ENCODE measurements at places on chromosomes 3 and 15.

DNA sequence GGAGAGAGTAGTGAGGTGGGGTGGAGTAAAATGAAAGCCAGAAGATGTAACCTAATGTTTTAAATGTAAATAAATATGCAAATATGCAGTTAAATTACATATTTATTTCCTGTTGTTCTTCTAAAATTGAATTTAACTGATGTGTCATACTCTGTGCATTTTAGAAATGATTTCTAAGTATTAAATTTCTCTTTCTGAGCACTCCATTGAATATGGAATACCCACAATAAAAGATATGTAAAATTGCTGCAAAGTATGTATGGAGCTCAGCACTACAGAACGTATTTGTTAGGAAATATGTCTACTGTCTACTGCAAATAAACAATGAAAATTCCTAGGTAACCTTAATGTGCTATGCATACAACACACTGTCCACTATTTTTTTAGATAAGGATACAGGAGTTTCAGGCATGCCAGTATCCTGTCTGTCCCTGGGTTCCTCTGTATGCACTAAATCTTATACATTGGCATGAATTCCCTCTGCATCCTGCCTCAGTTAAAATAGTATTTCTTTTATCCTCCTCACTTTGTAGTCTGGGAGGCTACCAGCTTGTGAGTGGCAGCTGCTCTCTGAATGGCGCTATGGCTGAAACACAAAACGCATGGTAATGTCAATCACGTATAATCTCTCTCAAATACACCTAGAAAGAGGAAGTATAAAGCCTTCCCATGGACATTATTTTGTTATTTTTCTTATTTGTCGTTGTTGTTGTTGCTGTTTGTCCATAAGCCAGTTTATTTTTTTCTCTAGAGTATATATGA, 579.5 kb downstream of the PYDC2 start:
- DNase-seq, result no peak

GRCh38 chr3:171372694-171373093, 87.5 kb downstream of the TNIK start:
- no peak for DNase-seq

DNA sequence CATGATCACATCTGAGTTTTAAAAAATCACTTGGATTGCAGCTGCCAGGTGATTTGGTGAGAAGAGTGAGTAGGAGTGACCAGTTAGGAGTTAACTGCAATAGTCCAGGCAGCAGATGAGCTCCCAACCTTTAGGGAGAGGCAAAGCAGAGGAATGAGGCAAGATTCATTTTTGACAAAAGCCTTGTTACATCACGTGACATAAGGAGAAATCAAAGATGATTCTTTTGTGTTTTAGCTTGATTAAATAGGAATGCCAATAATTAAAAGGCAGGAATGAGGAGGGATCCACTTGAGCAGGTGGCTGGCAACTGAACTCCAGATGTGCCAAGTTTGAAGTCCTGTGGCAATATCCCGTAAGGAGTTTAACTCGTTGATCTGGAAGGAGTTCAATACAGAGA, 2.5 kb downstream of the GATM start:
- DNase-seq, result no peak

DNA sequence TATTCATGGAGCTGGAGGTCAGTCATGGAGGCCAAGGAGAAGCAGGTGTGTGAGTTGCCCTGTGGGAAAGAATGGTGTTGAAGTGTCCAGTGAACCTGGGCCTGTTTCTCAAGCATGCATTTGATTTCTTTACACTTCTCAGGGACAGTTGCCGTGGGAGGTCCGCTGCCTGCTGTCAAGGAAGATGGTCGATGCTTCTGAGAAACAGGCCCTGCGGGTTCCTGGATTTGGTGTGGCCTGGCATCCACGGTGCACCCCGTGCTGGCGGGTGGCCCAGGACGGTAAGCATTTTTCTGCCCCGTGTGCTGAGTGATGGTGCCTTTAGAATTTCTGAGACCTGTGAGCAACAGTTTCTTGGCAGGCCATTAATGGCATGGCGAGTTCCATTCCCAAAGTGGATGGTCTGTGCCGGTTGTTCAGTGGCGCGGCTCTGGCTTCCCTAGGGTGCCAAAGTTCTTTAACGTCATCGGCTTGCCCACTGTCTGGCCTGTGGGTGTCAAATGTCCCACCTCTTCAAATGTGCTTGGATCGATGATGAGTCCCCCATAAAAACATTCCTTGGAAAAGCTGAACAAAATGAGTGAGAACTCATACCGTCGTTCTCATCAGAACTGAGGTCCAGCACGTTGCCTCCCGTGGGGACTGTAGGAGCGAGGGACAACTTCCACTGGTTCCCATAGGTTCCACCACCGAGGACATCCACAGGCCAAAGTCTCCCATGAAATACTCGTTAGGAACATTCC, 107.2 kb downstream of the SNRPN start:
- no peak for DNase-seq

- no peak for DNase-seq
These were observed 45.1 kb upstream of the FGD5 start for GRCh38 chr3:14773691-14774128.

GRCh38 chr3:99114565-99115291, 213.2 kb upstream of the DCBLD2 start:
- DNase-seq, result no peak

DNA sequence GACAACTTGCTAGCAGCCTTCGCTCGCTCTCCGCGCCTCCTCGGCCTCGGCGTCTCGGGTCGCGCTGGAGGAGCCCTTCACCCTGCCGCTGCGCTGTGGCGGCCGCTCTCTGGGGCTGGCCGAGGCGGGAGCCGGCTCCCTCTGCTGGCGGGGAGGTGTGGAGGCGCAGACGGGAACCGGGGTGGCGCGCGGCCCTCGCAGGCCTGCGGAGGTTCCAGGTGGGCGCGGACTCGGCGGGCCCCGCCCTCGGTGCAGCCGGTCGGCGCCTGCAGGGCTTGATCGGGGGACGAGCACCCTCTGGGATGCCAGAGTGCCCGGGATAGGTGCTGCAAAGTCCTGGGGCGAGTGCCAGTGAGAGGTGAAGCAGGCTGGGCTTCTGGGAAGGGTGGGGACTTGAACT, 989.9 kb downstream of the ROBO2 start:
- DNase-seq, result no peak

DNA sequence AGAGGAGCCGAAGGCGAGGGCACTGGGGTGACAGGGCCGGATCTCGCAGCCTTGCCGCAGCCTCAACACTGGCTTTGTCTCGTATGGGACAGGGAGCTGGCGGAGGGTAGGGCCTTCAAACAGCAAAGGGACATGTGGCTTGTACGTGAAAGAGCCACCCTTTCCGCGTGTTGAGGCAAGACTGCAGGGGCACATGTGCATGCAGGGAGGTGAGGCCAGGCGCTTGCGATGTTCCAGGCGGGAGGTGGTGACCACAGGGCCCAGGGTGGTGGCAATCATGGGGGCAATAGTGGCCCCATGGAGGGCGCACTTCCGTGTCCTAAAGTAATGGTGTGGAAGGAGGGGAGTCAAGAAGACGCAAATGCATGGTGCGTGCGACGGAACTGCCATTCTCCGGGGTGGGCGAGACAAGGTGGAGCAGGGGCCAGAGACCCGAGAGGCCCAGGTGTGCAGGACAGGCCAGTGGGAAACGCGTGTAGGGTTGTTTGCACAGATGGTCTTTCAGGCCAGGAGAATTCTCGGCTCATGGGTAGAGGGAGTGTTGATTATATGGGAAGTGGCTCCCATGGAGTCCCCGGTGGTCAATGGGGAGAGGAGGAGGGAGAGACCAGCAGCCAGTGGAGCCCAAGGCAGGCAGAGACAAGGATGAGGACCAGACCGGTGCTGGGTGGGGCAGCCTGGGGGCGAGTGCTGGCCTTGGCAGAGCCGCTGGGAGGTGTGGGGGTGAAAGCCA, 45.8 kb upstream of the PCSK6 start:
- no peak for DNase-seq

GRCh38 chr3:33681667-33682066, 36.4 kb downstream of the CLASP2 start:
- no peak for DNase-seq
